ENCODE measurements at places on chromosomes 11 and 22. TPM values are rescaled to one million over a fixed set of nuclear protein-coding genes. Genes with fewer than 3 reads are reported as not detected.

GRCh38 chr11:72112978-72113808, 698 bp upstream of the ANAPC15 start:
- DNase-seq, result peak; percentile 14
- no peaks in the 10 kb centered on the region for H3K27me3 ChIP-seq

GRCh38 chr22:47645450-47645914, 883.0 kb downstream of the TBC1D22A start:
- no peak for DNase-seq
- H3K4me1 ChIP-seq, result no peaks in the 10 kb centered on the region
- no peaks in the 10 kb centered on the region for H3K36me3 ChIP-seq

DNA sequence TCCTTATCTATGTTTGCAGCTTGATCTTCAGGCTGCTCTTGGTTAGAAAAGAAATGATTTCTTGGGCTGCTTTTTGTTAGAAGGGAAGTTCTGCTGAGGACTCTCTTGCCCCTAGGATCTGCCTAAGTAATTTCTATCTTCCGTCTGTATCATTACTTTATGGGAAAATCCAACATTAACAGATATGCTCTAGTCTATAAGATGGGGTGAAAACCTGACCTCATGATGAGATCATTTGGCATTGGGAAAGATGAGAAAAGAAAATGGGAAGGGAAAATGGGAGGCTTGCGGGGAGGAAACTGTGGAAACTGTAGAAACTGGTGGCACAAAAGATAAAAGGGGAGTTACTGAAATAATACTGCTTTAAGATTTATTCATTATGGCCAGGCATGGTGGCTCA, 63.6 kb downstream of the FDX1 start:
- H3K27ac ChIP-seq, result no peak overlapping the region
- H3K4me3 ChIP-seq, result no peak overlapping the region
- peaks cover 11% of the 10 kb centered on the region for H3K27me3 ChIP-seq
- no peak for DNase-seq
- no peaks in the 10 kb centered on the region for H3K36me3 ChIP-seq

GRCh38 chr11:18498039-18498438, 28.7 kb downstream of the TSG101 start:
- no peaks in the 10 kb centered on the region for H3K4me1 ChIP-seq
- no peak overlapping the region for H3K4me3 ChIP-seq
- no peak for DNase-seq
- H3K27me3 ChIP-seq, result no peaks in the 10 kb centered on the region
- H3K36me3 ChIP-seq, result peaks cover 35% of the 10 kb centered on the region
- H3K27ac ChIP-seq, result peak overlapping the region; percentile 35

DNA sequence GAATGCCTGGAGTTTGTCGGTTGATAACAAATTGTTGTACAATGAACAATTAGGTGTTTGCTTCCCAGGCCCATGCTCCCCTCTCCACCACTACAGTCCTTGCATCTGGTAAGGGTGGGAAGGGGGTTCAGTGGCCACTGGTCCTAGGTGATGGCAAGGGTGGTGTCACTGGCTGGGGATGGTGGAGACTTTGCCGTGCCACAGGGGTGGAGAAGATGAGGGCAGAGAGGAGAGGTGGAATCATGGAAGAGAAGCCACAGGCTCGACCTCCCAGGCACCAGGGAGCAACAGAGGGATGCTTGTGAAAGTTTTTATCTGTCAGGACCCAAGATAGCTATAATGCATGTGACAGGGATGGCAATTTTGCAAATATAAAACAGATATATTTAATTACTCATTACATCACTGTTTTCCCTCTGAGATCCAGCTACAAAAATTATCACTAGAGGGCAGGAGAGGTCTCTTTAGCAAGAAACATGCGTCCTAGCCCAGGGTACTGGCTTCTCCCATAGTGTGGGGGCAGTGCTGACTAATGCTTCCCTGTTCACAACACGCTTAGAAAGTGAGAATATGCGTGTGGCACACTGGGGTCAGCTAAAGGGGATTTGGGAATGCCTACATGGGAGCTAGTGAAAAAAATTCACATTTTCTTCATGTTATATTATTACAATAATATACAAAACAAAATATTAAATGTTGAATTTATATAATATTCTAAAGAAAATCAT, 49.0 kb upstream of the AMPD3 start:
- H3K4me3 ChIP-seq, result no peak overlapping the region
- no peak overlapping the region for H3K27ac ChIP-seq
- H3K36me3 ChIP-seq, result no peaks in the 10 kb centered on the region
- H3K27me3 ChIP-seq, result no peaks in the 10 kb centered on the region
- H3K4me1 ChIP-seq, result peaks cover 18% of the 10 kb centered on the region

Gene UBE2L6
- 180 TPM for total RNA-seq

Gene NXPE2
- total RNA-seq, result not detected
